Immature natural killer cell (primary cell): ENCODE measurements at places on chromosomes 5 and 9. TPM values are rescaled to one million over a fixed set of nuclear protein-coding genes. Genes with fewer than 3 reads are reported as not detected.

- peak overlapping the region; percentile 83 for H3K4me3 ChIP-seq
- no peaks in the 10 kb centered on the region for H3K36me3 ChIP-seq
- H3K27ac ChIP-seq: peak overlapping the region; percentile 61
- H3K27me3 ChIP-seq: peaks cover 11% of the 10 kb centered on the region
Measured at GRCh38 chr5:150487199-150488061, 20.5 kb upstream of the NDST1 start.

- DNase-seq: no peak
- H3K4me3 ChIP-seq: no peak overlapping the region
- peak overlapping the region; percentile 53 for H3K27ac ChIP-seq
Measured at GRCh38 chr9:35569206-35569605, 35.9 kb upstream of the TESK1 start.

- peaks cover 6% of the 10 kb centered on the region for H3K27me3 ChIP-seq
- DNase-seq: no peak
- peaks cover 4% of the 10 kb centered on the region for H3K36me3 ChIP-seq
Measured at GRCh38 chr5:32814620-32815019, 103.5 kb downstream of the NPR3 start.

- no peaks in the 10 kb centered on the region for H3K36me3 ChIP-seq
- DNase-seq: no peak
- no peaks in the 10 kb centered on the region for H3K27me3 ChIP-seq
- H3K4me1 ChIP-seq: peaks cover 8% of the 10 kb centered on the region
Measured at GRCh38 chr9:133734590-133735414, 3.4 kb downstream of the SARDH start.

DNA sequence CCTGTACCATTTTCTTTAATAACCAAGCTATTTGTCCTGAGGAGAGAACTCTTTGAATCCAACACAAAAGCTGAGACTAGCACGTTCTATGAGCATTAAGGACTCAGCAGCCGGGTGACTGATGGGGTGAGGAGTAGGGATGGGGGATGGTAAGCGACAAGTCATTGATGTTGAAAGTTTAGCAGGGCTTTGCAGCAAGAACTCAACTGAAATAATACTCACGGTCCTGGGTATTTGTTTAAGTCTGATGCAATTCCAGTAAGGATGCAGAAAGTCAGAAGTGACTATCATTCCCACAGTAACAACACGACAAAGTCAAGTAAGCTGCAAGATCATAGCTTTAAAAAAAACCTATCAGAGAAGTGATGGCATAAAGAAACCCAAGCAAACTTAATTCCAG, 131.1 kb downstream of the ACTL7B start:
- no peaks in the 10 kb centered on the region for H3K4me1 ChIP-seq
- H3K27ac ChIP-seq: no peak overlapping the region
- no peaks in the 10 kb centered on the region for H3K36me3 ChIP-seq
- H3K27me3 ChIP-seq: peaks cover 3% of the 10 kb centered on the region
- H3K4me3 ChIP-seq: no peak overlapping the region

- H3K27ac ChIP-seq: no peak overlapping the region
- H3K36me3 ChIP-seq: no peaks in the 10 kb centered on the region
- peaks cover 14% of the 10 kb centered on the region for H3K4me1 ChIP-seq
- no peak for DNase-seq
- H3K4me3 ChIP-seq: no peak overlapping the region
- peaks cover 2% of the 10 kb centered on the region for H3K27me3 ChIP-seq
Measured at GRCh38 chr5:132674671-132675506, 1.1 kb downstream of the IL4 start.

DNA sequence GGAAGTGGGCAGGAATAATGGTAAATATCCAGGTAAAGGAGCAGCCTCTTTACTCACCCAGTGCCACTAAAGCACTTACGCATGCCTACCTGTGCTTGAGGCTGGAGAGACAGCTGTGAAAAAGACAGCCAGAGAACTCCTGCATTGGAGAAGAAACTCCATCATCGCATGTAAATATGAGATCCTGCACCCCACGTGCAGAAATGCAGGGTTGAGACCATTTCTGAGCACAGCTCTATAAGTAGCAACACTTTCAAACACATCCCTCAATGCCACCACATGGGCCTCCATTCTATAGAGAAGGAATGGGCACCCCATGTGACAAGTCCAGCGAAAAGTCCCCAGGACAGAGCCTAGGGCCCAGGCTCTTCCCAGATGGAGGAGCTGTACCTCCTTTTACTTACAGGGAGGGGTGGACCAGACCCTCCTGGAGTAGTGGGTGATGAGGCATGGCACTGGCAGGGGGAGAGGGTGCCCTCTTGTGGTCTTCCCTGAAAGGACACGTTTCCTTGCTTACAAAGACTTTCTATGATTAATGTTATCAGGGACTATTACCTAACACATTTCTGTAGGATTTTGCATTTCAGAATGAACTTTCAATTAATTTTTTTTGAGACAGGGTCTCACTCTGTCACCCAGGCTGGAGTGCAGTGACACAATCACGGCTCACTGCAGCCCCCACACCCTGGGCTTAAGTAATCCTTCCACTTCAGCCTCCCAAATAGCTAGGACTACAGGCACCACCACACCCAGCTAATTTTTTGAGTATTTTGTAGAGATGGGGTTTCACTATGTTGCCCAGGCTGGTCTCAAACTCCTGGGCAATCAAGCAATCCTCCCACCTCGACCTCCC, 55.3 kb upstream of the IL17B start:
- no peaks in the 10 kb centered on the region for H3K36me3 ChIP-seq
- DNase-seq: peak; percentile 29
- peaks cover 16% of the 10 kb centered on the region for H3K4me1 ChIP-seq
- H3K27ac ChIP-seq: no peak overlapping the region

DNA sequence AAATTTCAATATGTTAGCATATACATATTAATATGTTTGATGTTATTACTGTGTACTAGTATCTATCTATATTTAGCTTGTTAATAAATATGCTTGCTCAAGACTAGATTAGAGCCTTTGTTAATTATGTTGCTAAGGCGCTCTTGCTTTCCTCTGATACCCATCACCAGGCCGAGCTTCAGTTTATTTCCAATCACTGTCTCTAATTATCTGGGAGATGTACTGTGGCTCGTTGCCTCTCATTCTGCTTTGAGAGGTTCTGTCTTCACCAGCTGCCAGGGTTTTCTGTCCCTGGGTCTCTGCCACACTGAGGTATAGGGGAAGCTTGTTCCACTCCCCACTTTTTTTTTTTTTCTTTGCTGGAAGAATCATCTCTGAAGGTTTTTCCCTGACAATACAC, 21.0 kb upstream of the TAF11L2 start:
- no peak for DNase-seq
- peaks cover 3% of the 10 kb centered on the region for H3K27me3 ChIP-seq
- no peaks in the 10 kb centered on the region for H3K36me3 ChIP-seq
- H3K4me1 ChIP-seq: no peaks in the 10 kb centered on the region
- H3K4me3 ChIP-seq: no peak overlapping the region

GRCh38 chr5:95621839-95622629, 2.1 kb downstream of the GPR150 start:
- H3K4me3 ChIP-seq: peak overlapping the region; percentile 90
- DNase-seq: no peak
- H3K27me3 ChIP-seq: peaks cover 7% of the 10 kb centered on the region
- H3K27ac ChIP-seq: peak overlapping the region; percentile 77

- DNase-seq: no peak
- H3K4me3 ChIP-seq: no peak overlapping the region
- H3K4me1 ChIP-seq: peaks cover 4% of the 10 kb centered on the region
- H3K36me3 ChIP-seq: no peaks in the 10 kb centered on the region
- no peak overlapping the region for H3K27ac ChIP-seq
- H3K27me3 ChIP-seq: peaks cover 2% of the 10 kb centered on the region
Measured at GRCh38 chr9:105069696-105070095, 141.7 kb upstream of the ABCA1 start.

GRCh38 chr5:56088967-56089829, 94.4 kb upstream of the IL6ST start:
- no peak for DNase-seq
- no peak overlapping the region for H3K4me3 ChIP-seq
- H3K27me3 ChIP-seq: peaks cover 1% of the 10 kb centered on the region
- H3K4me1 ChIP-seq: no peaks in the 10 kb centered on the region
- no peak overlapping the region for H3K27ac ChIP-seq

DNA sequence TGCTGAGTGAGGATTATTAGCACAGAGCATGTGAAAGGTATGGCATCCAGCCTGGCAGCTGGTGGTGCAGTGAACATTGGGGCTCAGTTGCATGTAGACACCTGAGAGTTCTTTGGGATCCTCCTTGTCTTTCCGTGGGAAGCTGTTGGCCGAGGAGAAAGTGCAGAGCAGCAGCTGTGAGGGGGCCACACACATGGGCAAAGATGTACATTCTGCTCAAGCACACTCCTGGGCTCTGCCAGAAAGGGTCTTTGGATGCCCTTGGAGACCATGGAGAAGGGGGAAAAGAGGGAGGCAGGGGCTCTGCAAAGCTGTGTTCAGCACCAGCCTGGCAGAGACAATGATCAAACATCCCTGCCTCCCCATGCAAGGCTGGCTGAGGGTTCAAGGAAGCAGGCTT, 138.7 kb upstream of the PITX1 start:
- no peaks in the 10 kb centered on the region for H3K36me3 ChIP-seq
- H3K4me3 ChIP-seq: no peak overlapping the region
- no peak overlapping the region for H3K27ac ChIP-seq

DNA sequence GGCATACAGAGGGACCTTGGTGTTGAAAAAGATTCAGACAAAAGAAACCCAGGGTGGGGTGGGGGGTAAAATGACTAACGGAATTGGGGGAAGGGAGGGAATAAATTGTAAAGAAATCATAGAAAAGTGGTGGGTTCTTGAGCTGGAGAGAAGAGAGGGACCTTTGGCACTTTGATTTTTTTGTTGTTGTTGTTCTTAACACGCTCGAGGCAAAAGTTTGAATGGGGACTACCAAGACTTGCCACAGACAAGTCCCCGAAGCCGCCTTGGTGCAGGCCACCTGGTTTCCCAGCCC, 616 bp downstream of the VCAN start:
- peaks cover 40% of the 10 kb centered on the region for H3K4me1 ChIP-seq
- no peak for DNase-seq
- peaks cover 51% of the 10 kb centered on the region for H3K27me3 ChIP-seq
- H3K27ac ChIP-seq: no peak overlapping the region
- H3K36me3 ChIP-seq: no peaks in the 10 kb centered on the region

GRCh38 chr5:179142434-179143198, 82.4 kb downstream of the ZNF354C start:
- DNase-seq: no peak
- H3K27me3 ChIP-seq: no peaks in the 10 kb centered on the region
- H3K4me3 ChIP-seq: no peak overlapping the region
- no peak overlapping the region for H3K27ac ChIP-seq

DNA sequence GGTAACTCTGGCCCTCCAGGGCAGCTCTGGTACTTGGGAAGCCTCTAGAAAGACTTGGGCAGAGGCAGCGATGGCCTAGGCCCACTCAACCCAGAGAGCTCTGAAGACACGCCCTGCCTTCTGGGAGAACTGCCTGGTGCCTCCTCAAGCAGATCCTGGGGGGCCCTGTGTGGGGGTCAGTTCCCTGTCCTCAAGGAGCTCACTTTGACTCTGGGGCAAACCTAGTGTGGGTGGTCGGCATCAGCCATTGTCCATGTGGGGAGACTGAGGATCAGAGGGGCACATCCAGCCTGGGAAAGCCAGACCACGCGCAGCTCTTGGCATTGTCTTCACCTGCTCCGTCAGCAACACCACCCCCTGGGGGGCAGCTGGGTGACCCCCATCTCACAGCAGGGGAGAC, 28.0 kb downstream of the ABO start:
- H3K27ac ChIP-seq: no peak overlapping the region
- no peaks in the 10 kb centered on the region for H3K4me1 ChIP-seq
- H3K36me3 ChIP-seq: no peaks in the 10 kb centered on the region
- peaks cover 3% of the 10 kb centered on the region for H3K27me3 ChIP-seq
- H3K4me3 ChIP-seq: no peak overlapping the region

DNA sequence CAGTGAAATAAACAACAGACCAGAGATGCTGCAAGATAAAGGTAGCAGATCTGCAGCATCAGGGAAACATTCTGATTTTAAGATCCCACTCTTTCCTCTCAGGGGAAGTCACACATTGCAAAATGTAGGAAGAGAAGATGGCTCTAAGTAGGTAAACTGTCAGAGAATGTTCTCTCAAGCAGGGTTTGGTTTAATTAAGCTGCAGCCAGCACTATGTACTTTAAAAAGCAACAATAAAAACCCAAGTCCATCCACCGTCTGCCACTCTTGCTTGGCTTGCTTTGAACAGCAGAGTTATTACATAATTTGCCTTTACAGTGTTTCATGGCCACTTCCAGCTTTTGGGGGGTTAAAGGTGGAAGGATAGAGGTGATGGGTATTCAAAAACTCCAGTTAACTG, 343.2 kb upstream of the DAP start:
- no peak overlapping the region for H3K4me3 ChIP-seq
- H3K27me3 ChIP-seq: peaks cover 2% of the 10 kb centered on the region
- H3K27ac ChIP-seq: no peak overlapping the region
- no peaks in the 10 kb centered on the region for H3K4me1 ChIP-seq

GRCh38 chr9:128819716-128820664, 1.7 kb downstream of the ENDOG start:
- H3K4me3 ChIP-seq: peak overlapping the region; percentile 79
- no peak for DNase-seq
- no peak overlapping the region for H3K27ac ChIP-seq
- peaks cover 18% of the 10 kb centered on the region for H3K4me1 ChIP-seq

DNA sequence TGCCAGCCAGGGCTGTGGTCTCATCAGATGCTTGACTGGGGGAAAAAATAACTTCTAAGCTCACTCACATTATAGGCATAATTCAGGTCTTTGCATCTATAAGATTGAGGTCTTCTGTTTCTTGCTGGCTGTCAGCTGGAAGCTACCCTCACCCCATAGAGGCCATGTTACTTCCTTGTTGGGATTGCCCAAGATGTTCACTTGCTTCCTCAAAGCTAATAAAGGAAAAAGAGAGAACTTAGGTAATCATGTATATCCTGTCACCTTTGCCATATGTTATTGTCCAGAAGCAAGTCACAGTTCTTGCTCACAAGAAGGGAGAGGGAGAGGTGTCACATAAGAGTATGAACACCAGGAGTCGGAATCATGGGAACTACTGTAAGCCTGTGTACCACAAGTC, 38.7 kb upstream of the ANKRD34B start:
- H3K36me3 ChIP-seq: peaks cover 15% of the 10 kb centered on the region
- H3K4me1 ChIP-seq: no peaks in the 10 kb centered on the region
- H3K27me3 ChIP-seq: no peaks in the 10 kb centered on the region
- DNase-seq: no peak
- H3K27ac ChIP-seq: no peak overlapping the region

DNA sequence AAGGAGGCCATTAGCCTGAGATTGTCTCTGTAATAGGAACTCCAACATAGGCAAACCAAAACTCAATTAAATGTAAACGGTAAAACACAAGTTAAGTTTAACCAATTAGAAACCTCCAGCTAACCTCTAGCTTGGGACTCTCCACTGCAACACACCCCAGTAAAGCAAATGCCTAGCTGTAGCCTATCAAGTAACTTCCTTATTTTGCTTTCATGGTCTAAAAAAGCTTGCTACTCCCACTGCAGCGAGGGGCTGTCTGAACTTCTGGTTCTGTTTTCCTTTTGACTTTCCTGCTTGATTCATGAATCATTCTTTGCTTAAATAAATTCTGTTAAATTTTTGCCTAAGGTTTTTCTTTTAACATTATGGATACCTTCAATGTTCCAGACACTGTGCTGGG, 24.4 kb upstream of the C5orf46 start:
- no peak overlapping the region for H3K4me3 ChIP-seq
- H3K27ac ChIP-seq: no peak overlapping the region
- H3K27me3 ChIP-seq: peaks cover 3% of the 10 kb centered on the region
- H3K4me1 ChIP-seq: no peaks in the 10 kb centered on the region
- no peak for DNase-seq

NIPBL gene
- polyA plus RNA-seq: 11.6 TPM

SPATA31D4 gene
- not detected for polyA plus RNA-seq

CSF1R gene
- 0.82 TPM for polyA plus RNA-seq

SYNPO gene
- polyA plus RNA-seq: not detected

TAF11L10 gene
- not detected for polyA plus RNA-seq

ABCA1 gene
- 0.10 TPM for polyA plus RNA-seq

TLR4 gene
- polyA plus RNA-seq: 0.62 TPM

GMCL2 gene
- not detected for polyA plus RNA-seq

LCP2 gene
- polyA plus RNA-seq: 276 TPM

BTNL3 gene
- not detected for polyA plus RNA-seq

ADAMTS12 gene
- polyA plus RNA-seq: not detected
